ENCODE measurements at places on chromosomes 1 and 21.

- no peak for DNase-seq
These were observed 13.8 kb downstream of the UBASH3A start for GRCh38 chr21:42417533-42417932.

- no peak for DNase-seq
These were observed 12.2 kb downstream of the VASH2 start for GRCh38 chr1:212962509-212962908.

DNA sequence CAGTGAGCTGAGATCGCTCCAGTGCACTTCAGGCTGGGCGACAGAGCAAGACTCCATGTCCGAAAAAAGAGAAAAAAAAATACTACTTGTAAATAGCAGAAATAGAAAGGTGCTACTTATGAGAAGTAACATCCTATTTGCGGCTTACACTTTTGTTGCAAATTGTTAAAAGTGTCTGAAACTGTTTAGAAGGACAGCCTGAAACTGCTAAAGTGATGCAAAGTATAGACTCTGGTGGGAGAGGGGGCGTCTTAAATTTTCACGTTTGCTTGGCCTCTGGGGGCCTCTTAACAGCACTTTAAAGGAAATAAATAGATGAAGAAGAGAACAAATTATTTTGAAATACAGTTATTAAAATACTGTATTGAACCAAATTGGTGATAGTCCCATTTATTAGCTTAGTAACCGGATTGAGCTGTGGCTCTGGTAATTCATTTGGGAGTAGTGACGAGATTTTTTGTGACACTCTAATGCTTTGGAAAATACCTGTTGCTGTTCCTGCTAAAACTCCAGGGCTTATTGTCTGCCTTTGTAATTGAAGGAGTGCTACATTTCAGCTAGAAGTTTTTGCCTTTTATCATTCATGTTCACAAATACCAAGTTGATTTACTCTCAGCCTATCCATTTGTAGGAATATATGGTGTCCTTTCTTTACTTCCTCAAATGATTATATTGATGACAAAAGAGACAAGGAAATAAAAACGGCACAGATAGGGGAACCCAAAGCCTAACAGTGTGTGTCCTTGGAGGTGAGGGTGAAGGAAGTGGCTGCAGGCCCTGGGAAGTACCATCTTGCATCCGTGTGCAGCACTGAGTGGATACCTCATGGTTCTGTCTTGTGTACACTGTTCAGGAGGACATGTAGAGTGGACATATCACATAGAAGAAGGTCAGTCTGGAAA, 6.2 kb downstream of the PKNOX1 start:
- no peak for DNase-seq

DNA sequence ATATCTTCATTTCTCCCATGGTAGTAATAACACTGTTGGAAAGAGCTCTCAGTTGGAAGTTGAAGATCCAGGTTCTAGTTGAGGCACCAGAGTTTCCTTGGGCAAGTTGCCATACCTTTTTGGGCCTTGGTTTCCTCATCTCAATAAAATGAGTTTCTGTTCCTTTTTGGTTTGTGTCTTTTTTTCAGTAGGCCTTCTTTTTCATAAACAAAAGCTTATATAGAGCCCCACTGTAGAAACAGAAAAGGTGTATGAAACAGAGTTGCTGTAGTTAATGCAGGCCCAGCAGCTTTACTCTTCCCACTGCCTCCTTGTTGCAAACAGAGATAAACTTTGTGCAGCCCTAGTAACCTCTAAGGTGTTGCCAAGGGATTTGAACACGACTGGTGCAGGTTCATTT, 41.7 kb downstream of the WNT4 start:
- no peak for DNase-seq

GRCh38 chr1:154996966-154997701, 3.7 kb downstream of the LENEP start:
- DNase-seq = no peak

- DNase-seq = no peak
These were observed 86.2 kb downstream of the STUM start for GRCh38 chr1:226634611-226635246.

- DNase-seq = no peak
These were observed 27.6 kb upstream of the ARHGAP29 start for GRCh38 chr1:94265011-94265422.

DNA sequence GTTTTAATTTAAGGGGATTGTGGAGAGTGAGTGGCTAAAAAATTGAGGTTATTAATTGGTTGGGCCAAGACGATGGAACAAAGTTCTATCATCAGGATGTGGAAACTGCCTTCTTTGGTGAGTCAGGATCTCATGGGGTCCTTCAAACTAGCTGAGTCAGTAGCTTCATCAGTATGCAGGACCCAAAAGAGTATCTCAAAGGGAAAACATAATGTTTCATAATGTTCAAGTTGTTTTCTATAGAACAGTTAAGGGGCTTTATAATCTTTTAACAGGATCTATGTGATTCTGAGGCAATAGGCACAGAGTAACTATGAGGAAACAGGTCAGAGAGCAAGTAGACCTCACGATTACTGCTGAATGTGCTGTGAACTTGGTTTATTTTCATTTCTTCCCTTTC, 3.2 kb upstream of the OLFML2B start:
- no peak for DNase-seq

DNA sequence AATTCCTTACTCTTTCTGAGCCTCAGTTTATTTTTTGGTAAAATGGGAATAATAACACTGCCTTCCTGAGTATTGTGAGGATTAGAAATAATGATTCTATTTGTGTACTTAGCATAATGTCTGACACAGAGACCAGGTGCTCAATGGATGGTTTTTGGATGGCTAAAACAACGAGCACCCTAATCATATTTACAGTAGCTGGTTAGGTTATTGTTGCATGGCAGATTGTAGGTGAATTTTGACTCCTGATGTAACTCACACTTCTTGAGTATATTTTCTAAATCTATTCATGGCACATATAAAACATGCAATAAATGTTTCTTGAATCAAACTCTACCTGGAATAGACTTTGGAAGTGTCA, 11.9 kb upstream of the DUSP10 start:
- no peak for DNase-seq

DNA sequence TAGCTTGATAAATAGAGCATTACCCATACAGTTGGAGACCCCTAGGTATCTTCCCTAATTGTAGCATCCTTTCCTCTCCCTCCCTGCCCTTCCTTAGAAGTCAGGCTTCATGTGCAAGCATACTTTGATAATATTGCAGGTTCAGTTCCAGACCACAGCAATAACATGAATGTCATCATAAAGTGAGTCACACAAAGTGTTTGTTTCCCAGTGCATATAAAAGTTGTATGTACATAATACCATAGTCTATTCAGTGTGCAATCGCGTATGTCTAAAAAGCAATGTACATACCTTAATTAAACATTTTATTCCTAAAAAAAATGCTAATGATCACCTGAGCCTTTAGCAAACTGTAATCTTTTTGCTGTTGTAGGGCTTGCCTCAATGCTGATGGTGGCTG, 33.4 kb upstream of the KAZN start:
- DNase-seq = no peak

DNA sequence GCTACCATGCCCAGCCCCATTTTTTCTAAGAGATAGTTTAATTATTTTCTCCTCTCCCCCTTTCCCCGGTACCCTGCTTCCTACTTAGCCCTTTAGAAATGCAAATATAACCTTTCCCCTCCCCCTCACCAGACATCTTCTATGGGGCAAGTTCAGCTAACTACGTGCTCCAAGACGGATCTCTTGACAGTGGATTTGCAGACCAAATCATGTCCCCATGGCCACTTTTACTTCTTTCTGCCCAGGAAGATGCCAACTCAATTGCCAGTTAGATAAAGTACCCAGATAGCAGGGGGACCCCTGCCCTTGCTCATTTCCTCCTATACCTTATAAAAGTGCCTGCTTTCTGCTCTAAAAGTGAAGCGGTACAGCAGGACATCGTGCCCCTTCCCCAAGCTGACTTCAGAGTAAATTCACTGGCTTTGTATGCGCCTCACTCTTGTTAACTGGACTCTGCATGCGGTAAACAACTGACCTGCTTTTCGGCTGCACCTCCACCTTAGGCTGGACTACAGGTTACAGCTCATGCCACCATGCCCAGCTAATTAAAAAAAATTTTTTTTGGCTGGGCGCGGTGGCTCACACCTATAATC, 7.4 kb downstream of the DNAJC11 start:
- no peak for DNase-seq

- no peak for DNase-seq
These were observed 42.7 kb downstream of the ZSCAN20 start for GRCh38 chr1:33515112-33515511.

DNA sequence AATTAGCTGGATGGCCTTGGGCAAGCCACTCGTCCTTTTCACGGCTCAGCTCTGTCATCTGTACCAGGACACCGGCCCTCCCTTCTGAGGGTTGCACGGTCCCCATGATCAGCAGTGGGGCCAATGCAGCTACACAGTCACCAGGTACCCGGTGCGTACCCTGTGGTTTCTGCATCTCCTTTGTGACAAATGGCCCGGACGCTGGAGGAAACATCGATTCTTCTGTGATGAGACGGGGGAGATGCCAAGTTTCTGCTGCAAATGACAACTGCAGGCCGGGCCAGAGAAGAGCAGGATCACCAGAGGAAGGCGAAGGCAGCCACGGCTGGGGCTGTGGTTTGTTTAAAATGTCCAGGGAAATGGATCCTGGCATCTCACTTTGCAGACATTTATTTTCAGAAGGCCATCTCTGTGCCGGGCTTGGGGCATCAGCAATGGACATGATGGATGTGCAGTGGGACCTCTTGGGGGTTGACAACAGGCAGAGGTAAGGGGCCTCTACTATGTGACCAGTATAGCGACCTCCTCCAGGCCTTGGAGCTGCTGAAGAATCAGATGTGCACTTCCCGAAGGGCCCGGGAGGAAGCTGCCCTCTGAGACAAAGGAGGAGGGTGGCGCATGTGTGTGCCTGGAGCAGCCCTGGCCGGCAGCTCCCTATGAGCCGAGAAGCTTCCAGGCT, 221.9 kb upstream of the C1orf174 start:
- DNase-seq = no peak

DNA sequence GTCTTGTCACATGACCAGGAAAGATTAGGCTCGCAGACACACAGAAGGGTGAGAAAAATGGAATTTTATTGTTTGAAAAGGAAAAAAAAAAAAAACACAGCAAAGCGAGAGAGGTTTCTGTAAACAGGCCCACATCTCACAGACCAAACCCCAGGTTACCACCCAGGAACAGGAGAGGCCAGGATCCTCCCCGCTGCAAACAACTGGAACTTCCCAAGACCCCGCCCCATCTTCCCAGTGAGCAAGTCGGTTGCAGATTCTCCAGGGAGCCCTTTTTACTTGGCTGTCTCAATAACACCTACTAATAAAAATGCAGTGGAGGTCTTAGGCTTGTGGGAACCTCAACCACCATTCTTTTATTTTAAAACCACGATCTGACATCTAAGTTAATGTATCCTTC, 84.7 kb upstream of the ETS2 start:
- no peak for DNase-seq

DNA sequence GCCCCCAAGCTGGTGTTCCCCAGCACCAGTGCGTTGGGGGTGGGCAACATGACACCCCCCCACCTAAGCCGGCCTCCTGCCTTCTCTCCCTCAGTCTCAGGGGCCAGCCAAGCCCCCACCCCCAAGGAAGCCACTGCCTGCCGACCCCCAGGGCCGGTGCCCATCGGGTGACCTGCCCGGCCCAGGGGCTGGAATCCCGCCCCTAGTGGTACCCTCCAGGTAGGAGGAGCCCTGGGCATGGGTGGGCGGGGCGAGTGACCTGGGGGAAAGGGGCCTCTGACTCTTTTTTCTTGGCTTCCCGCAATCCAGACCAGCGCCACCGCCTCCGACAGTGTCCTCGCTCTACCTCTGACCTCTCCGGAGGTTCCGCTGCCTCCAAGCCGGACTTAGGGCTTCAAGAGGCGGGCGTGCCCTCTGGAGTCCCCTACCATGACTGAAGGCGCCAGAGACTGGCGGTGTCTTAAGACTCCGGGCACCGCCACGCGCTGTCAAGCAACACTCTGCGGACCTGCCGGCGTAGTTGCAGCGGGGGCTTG, 1.3 kb upstream of the EFNA4 start:
- no peak for DNase-seq

GRCh38 chr1:115969509-115969908, 6.8 kb upstream of the SLC22A15 start:
- DNase-seq = no peak

- no peak for DNase-seq
These were observed 104.9 kb upstream of the SLC2A1 start for GRCh38 chr1:43063394-43064219.

DNA sequence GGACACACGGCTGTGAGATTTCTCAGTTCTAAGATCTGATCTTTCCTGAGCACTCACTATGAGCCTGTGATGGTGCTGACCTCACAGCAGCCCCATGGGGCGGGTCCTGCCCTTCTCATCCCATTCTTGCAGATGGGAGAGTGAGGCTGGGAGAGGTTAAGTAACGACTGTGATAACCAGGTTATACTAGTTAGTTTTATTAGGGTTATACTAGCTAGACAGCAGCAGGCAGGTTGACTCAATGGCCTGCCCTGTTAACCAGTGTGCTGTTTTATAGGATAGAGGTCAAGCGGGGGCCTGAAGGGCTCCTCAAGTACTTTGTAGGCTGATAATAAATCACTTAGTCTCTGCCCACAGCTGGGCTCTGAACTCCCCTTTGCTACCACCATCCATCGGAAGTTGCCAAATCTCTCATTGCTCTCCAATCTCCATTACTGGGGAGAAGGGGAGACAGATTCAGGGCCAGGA, 4.8 kb downstream of the CNTN2 start:
- DNase-seq = no peak

GRCh38 chr1:206921772-206922265, at the start of gene FCMR:
FCMR (minus strand) TSS chr1:206921941; CDS start chr1:206921854, 87 bp downstream.
- no peak for DNase-seq

DNA sequence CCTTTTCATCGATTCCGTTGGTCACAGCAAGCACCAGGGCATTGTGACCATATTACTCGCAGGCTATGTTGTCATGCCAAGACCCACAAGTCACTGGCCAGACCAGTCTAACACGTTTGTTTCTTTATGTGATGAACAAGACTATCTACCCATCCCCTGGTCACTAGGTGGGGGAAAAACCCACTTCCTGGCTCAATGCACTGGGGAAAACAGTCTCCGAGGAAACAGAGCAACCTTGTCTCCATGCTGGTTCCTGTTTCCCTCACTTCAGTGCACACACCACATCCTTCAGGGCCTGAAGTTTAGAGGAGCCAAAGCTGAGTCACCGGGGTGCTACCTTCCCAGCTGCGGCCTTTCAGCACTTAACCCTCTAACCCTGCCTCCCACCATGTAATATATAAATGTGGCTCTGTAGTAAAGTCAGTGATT, 20.9 kb downstream of the ERICH3 start:
- no peak for DNase-seq

- DNase-seq = no peak
These were observed 113.8 kb upstream of the EDN2 start for GRCh38 chr1:41598325-41598724.
